ENCODE measurements at places on chromosomes 6 and 20. TPM values are rescaled to one million over a fixed set of nuclear protein-coding genes. Genes with fewer than 3 reads are reported as not detected.

GRCh38 chr20:37285664-37286374 lies 3.6 kb upstream of the MANBAL start:
- DNase-seq: no peak

DNA sequence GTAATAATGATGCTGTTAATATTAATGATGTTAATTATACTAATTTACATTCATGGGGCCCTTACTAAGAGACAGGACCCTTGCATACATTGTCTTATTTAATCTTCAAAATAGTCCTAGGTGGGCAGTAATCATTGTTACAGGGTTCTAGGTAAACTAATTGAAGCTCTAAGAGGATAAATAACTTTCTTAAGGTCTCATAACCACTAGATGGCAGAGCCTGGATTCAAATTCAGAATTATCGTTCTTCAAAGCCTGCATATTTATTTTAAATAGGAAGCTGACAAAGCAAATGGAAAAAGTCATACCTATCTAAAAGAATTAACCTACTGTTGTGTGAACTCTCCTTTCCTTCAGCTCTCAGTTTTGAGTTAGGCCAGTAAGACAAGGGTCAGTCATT lies 23.5 kb downstream of the PTCHD4 start:
- DNase-seq: no peak

Gene YIPF3
- 72.5 TPM for total RNA-seq

DNA sequence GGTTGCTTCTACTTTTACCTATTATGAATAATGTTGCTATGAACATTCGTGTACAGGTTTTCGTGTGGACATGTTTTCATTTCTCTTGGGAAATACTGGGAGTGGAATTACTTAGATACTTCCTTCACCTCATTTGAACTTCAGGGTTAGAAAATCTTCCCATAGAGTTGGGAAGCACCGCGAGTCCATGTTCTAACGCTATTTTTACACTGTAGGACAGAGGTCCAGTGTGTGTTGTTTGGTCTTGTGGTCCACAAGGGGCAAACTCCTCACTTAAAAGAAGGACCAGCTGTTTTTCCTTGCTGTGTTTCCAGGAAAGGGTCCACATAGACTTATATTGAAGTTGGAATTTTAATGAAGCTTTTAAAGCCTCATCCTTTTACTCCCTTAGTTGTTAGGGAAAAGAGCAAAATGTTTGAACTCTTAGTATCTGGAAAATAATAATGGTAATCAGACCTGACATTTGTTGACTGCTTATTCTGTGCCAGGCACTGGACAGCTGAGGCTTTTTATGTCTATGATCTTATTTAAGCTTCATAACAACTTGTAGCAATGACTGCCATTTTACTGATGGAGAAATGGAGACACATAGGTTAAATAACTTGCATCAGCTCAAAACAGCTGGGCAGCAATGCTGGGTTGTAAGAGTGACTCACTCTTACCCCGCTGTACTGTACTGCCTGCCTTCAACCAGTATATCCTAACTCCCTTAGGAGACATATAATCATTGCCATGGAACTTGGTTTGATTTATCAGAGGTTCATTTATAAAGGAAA lies 52.0 kb downstream of the CDC5L start:
- DNase-seq: no peak

Gene CST1
- total RNA-seq: not detected

DNA sequence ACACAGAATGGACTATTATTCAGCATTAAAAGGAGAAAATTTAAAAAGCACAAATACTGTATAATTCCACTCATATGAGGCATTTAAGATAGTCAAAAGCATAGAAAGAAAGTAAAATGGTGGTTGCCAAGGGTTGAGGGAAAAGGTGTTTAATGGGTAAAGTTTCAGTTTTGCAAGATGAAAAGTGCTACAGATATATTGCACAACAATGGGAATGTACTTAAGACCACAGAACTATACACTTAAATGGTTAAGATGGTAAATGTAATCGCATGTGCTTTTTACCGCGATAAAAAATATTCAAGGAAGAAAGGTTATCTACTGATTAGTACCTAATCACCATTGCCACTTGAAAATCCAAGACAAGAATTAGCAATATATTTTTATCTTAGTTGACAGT lies 71.8 kb upstream of the NOX3 start:
- DNase-seq: no peak

DNA sequence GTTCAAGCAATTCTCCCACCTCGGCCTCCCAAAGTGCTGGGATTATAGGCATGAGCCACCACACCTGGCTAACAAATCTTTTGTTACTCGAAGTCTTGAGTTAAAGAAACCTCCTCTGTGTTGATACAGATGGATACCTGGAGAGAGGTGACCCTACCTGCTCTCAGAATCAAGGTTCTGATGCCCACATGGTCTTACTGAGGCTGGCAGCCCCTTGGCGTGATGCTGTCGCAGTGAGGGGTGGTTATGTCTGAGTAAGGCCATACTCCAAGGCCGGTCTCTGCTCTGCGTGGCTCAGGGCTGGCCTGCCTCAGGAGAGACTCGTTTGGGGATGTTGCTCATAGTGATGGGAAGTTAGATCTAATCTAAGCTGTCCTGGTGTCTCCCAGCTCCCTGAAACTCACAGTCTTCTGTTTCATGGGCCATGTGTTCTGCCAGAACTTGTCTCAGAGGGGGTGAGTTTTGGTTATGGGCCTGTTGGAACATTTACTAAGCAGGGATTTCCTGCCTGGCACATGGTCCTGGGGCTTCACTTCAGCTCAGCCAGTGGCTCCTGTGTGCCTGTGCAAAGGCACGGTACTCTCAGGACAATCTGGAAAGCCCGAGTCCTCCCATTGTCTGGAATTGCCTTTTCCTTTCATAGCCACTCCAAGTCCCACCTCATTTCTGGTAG lies 17.5 kb upstream of the TRAF3IP2 start:
- DNase-seq: no peak

DNA sequence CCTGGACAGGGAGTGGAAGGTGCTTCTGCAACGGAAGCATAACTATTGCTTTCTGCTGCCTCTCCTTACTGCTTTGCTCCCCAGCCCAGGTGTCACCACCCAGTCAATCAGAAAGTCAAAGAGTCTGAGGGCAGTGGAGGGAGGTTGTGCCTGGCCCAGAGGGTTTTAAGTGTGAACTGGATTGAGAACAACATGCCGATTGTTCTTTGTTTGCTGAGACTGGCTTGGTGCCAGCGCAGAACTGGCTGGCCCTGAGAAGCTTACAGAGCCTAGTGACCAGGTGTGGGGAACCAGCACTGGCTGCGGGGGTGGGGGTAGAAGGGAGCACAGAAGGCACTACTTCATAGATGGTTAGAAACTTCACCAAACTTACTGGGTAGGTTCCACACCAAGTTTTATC lies 31.1 kb upstream of the ENPP4 start:
- no peak for DNase-seq

DNA sequence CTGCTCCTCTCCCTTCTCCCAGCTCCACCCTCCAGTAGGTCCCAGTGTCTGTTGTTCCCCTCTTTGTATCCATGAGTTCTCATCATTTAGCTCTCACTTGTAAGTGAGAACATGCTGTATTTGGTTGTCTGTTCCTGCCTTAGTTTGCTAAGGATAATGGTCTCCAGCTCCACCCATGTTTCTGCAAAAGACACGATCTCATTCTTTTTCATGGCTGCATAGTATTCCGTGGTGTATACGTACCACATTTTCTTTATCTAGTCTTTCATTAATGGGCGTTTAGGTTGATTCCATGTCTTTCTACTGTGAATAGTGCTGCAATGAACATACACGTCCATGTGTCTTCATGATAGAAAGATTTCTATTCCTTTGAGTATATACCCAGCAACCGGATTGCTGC lies 136.6 kb downstream of the MYLK4 start:
- no peak for DNase-seq

DNA sequence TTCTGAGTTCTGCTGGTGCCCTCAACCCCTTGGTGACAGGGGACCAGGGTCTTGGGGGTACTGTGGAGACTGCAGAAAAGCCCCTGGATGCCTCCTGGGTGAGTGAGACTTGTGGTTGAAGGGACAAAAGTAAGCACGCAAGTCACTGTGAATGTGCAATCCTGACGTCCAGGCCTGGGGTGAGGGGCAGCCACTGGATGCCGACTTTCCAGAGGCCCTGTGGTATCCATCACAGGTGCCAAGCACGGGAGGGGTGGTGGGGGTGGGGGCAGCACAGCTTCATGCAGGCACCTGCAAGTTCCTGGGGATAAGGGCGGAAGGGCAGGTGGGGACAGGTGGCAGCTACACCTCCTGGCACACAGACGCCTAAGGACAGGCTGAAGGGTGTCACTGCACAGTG lies 20.1 kb upstream of the UBE2V1 start:
- DNase-seq: no peak

Gene NKX2-4
- not detected for total RNA-seq

Gene CFB
- 38.0 TPM for total RNA-seq

Gene PLEKHG1
- total RNA-seq: 71.1 TPM

DNA sequence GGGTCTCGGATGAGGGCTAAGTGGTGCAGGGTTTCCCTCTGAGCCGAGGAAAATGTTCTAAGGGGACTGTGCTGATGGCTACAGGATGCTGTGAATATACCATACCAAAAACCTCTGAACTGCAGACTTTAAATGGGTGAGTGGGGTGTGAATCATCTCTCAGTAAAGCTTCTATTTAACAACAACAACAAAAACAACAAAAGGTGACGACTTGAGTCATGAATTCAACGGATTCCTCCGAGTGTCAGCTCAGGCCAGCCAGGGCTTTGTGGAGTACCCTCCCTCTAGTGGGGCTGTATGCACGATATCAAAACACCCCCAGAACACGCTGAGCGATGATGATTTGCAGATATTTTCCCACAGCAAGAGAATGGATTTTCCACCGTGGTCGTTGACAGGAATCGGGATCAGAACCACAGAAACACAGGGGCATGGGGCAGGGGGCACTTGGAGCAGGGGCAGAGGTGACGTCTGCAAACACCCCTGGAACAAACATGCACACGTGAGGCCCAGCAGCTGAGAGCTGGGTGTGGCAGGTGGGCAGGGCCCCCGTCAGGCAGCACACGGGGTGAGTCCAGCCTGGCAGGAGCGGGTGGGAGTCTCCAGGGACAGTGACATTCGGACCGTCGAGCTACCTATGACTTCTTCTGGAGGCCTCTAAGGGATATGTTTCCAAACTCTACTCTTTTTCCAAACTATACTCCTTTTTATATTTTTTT lies 38.6 kb downstream of the SLC2A4RG start:
- no peak for DNase-seq

DNA sequence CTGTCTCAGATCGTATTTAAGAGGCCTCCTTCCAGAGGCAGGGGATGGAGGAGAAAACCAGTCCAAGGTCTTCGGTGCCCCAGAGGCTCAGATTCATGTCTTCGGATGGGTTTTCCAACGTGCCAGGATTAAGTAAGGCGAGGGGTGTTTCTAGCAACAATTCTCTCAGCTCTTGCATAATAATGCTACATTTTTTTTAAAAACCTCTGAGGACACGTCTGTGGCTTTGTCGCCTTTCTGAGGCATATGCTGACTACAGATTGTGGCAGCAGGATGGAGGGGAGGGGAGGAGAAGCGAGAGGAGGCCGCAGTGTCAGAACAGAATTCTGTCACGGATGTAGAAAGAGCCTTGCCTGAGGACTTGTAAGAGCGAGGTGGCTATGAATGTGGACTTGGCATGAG lies 17.7 kb upstream of the CCDC167 start:
- DNase-seq: no peak

DNA sequence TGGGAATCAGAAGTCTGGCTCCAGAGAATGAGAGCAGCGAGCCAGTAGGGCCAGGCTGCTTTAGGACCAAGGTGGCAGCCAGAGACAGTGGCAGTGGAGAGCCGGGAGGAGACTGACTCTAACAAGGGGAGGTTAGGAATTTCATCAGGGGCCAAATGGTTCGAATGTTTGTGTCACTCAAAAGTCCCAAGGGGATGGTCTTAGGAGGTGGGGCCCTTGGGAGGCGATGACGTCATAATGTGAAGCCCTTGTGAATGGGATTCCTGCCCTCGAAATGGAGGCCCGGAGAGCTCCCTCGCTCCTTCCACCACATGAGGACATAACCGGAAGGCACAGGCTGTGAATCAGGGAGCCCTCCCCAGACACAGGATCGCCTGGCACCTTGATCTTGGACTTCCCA lies 299.7 kb downstream of the QKI start:
- no peak for DNase-seq

DNA sequence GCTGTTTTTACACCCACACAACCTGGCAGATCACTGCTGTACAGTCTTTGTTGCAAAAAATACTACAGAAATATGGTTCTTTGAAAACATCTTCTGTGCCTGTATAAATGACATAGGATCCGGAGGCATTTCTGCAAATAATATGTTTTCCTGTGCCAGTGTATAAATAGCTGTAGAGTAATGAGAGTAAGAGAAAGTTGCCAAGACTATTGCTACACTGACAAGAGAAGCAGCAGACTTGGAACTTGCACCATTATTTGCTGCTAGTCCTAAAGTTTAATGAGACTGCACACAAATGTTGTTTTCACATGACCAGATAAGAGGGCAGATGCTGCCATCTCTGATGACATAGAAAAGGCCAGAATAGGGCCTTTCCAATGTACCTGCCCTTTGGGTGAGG lies 50.0 kb upstream of the DTNBP1 start:
- no peak for DNase-seq

- DNase-seq: no peak
Measured at GRCh38 chr6:105868823-105869460, 217.2 kb upstream of the PRDM1 start.
